ENCODE measurements at places on chromosomes 2 and 18.

- DNase-seq = no peak
Measured at GRCh38 chr2:60051991-60052390, 501.5 kb downstream of the BCL11A start.

- no peak for DNase-seq
Measured at GRCh38 chr18:14120926-14121325, 11.3 kb downstream of the ZNF519 start.

DNA sequence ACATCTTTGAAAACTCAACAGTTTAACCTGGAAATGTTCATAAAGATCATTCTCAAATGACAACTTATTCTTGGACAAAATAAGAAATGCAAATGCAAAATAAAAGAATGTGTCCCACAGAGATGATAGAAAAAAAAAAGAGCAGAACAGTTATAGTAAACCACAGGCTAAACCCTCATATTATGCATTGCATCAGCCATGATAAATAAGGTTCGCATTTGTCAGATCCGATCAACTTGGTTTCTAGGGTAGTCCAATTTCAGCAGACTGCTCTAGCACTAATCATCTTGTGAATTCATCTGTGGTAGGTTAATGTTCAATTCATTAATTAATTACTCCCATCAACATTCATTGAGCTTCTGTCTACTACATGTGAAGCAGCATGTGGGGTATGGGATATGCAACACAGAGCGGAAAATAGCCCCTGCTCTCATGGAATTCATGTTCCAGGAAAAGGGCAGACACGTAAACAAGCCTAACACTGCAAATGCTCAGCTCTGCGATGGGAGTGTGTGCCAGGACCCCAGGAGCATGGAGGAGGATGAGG, 316.2 kb upstream of the REV1 start:
- DNase-seq = no peak

GRCh38 chr2:157747280-157747679, 118.6 kb upstream of the ACVR1C start:
- DNase-seq = no peak

DNA sequence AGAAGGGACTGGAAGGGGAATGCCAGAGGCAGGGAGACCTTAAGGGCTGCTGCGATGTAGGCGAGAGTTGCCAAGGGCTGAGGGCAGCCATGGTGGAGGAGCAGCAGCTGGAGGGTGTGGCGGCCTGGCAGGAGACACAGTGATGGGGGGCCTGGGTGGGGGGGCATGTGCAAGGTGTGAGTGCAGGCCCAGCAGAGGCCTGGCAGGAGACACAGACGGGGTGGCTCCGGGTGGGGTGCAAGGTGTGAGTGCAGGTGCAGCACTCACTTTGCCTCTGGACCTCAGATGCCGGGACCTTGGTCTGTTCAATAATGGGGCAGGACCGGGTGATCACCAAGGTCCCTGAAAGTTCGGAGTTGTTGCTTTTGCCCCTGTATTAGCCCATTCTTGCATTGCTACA, 76.2 kb upstream of the ODC1 start:
- DNase-seq = peak; percentile 40

GRCh38 chr2:101754618-101755017, 57.1 kb downstream of the MAP4K4 start:
- DNase-seq = no peak

Measured in left forelimb (tissue), 1 donor.